ENCODE measurements at places on chromosomes 13 and 19.

- DNase-seq, result no peak
These were observed 58.1 kb downstream of the ZNF536 start for GRCh38 chr19:30430206-30430734.

- DNase-seq, result no peak
These were observed 12.3 kb upstream of the GGACT start for GRCh38 chr13:100600915-100601314.

- peak; percentile 54 for DNase-seq
These were observed 165.0 kb downstream of the USP12 start for GRCh38 chr13:27006519-27007161.

DNA sequence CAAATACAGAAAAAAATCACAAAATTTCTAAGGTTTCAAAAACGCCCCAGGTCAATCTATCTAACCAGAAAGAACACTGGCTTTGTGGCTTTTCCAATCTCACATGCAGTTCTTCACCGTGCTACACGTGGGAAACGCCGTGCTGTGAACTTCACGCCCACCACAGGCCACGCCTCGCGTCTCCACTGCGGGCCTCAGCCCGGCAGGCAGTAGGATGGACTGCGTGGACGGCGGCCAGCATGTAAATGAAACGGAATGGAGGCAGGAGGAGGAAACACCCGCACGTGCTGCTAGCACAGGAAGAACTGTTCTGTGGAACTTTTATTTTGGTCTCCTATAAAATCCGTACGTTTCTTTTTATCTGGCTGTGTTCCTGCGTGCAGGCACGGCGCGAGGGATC, 23.8 kb downstream of the ZNF787 start:
- DNase-seq, result no peak

DNA sequence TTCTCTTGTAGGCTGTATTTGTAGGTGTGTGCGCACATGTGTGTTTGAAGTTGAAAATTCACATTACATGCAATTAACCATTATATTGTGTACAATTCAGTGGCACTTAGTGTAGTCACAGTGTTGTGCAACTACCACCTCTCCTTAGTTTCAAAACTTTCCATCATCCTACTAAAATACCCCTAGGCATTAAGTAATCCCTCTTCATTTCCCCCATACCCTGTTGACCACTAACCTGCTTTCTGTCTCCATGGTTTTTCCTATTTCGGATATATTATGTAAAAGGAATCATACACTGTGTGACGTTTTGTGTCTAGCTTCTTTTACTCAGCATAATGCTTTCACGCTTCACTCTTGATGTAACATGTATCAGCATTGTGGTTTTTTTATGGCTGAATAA, 16.1 kb downstream of the LSM14A start:
- no peak for DNase-seq

DNA sequence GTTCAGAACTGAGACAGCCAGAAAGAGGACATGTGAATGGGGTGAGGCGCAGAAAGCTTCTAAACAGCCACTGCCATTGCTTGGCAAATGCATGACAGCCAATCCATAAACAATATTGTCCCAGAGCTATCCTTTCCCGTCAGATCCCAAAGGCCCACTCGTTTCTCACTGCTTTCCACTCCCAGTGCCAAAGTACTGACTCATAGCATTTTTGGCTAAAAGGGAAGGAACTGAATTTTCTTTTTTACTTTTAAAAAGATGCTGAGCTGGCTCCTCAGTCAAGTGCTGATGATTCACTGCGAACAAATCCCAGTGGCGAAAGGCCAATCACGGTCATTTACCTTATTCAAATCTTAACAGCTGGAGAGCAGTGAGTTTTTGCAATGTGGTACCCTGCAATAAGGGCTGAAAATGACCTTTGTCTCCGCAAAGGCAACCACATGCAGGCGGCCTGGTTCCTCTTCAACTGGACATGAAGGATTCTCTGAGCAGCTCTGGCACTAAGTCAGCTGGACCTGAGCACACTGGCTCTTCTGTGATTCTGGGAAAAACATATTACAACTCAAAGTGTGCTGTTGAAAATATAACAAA, 151.7 kb downstream of the DCLK1 start:
- DNase-seq, result no peak

DNA sequence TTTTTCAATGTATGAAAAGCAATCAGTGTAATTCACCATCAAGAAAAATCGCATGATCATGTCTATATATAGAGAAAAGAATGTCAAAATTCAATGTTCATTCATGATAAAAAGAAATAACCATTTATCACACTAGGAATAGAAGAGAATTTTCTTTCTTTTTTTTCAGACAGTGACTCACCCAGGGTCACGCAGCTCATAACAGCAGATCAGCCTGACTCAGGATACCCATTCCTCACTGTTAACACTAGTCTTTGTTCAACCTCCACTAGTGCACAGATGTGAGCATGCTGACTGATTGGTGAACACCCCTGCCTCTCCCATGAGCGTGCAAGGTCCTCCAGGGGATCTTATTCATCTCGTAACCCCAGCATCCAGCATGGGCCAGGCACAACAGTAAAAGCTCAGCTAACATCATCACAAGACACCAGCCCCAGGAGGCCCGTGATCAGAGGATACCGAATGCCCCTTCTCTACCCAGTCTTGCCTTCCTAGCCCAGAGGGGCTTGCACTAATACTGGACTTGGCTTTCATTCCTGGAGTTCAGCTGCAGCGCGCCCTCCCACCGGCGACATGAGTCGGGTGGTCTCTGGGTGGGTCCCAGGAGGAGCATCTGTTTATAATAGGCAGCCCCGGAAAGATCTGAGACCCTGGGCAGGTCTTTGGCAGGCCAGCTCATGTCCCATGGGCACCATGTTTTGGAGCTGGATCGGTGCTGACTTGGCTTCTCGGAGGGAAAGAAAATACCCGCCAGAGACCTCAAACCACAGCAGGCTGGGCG, 539.5 kb upstream of the SLC10A2 start:
- DNase-seq, result no peak

DNA sequence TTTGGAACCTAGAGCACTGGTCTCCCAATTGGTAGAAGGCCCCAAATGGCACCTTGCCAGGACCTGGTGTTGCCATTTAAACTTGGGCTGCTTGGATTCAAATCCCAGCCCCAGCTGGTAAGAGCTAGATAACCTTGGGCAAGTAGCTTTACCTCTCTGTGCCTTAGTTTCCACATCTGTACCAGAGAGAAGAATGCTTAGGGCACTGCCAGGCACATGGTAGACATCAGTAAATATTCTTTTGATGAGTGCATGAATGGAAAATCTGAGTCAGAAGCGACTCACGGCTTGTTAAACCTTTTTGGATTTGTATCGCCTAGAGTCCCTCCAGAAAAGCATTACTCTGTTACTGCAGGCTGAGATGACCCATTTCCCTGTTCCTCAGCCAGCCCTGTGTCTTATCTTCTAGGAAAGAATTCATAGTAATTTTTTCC, 90.9 kb downstream of the SIPA1L3 start:
- no peak for DNase-seq

- DNase-seq, result peak; percentile 3
These were observed 825 bp downstream of the GMIP start for GRCh38 chr19:19642506-19643157.

DNA sequence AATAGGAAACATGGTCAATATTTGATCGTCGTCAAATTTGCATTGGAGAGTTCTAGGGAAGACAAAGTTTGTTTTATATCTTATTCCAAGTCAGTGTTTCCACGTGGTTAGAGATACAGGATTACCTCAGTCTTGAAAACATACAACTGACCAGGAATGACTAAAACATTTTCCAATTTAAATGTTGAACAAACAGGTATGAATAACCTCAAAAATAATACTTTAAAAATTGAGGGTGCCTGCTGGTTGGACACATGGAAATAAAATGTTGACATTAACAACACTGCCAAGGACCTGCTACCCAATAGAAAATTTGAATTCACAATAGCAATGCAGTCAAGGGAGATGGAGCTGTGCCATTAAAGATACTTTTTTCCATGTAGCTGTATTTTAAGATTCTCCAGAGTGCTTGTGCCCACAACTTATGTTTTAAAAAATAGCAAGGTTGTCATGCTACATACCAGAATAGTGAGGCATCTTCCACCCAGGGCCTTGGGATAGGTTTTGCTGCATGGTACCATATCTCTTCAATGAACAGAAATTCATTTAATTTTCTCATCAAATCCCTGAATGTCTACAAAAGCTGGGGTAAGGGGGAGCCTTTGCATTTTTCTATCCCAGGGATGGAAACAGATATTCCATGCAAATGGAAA, 260.8 kb downstream of the EFNB2 start:
- DNase-seq, result no peak

- DNase-seq, result no peak
These were observed 82.6 kb downstream of the KATNAL1 start for GRCh38 chr13:30224732-30225131.

- DNase-seq, result no peak
These were observed 4.9 kb downstream of the TSSK6 start for GRCh38 chr19:19510432-19510831.

- DNase-seq, result peak; percentile 26
These were observed 255.0 kb downstream of the LIG4 start for GRCh38 chr13:107960301-107960700.

DNA sequence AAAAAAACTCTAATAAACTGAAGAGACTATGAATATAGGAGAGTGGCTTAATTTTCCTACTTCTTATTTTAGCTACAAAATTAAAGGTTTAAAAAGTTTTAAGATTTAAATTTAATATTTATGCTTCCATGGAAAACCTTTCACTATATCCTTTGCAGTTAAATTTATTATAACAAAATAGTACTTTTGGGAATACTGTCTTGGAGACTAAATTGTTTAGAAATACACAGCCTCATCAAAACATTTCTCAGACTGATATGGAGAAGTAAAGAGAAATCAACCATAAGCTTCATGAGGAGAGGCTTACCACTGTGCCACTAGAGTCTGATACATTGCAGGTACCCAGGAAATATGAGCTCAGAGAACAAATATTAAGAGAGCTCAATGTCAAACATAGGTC, 436.5 kb downstream of the KCTD12 start:
- no peak for DNase-seq

- DNase-seq, result peak; percentile 99
These were observed at the start of gene POLRMT for GRCh38 chr19:633068-633785. Gene POLRMT (minus strand): TSS chr19:633537. CDS start chr19:633512, 25 bp downstream.

- no peak for DNase-seq
These were observed 469 bp downstream of the ABHD17A start for GRCh38 chr19:1884719-1885334.

- DNase-seq, result peak; percentile 94
These were observed at the start of gene UNC13A for GRCh38 chr19:17687857-17688784. Gene UNC13A (minus strand): TSS chr19:17688354. CDS start chr19:17688199, 155 bp downstream.

DNA sequence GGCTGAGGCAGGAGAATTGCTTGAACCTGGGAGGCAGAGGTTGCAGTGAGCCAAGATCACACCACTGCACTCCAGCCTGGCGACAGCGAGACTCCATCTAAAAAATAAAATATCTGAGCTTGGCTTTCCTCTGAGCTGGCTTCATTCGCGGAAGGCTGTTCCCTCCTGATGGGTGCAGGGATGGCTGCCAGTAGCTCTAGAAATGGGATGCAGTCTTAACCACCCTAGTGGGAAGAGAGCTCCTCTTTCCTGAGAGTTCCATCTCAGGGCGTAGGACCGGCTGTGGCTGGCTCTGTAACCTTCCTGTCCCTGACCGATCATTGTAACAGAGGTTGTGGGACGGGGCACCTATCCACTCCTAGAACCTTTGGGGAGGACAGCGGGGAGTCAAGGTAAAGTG, 32.4 kb downstream of the PPP1R37 start:
- no peak for DNase-seq

DNA sequence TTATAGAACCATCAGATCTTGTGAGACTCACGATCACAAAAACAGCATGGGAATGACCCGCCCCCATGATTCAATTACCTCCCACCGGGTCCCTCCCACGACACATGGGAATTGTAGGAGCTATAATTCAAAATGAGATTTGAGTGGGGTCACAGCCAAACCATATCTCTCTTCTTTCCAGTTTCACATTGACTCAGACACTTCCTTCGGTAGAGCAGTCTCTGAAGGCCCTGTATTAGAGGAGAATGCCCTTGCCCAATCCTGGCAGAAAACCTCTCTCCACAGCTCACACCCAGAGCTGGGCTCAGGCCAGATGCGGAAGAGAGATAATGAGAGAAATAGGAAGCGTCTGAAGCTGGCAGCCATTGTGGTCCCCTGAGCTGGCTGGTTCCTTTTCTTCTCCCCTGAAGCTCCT, 72.4 kb upstream of the CLDN10 start:
- DNase-seq, result no peak

- no peak for DNase-seq
These were observed 3.2 kb upstream of the ZNF235 start for GRCh38 chr19:44308011-44308410.

- DNase-seq, result peak; percentile 22
These were observed 275.6 kb downstream of the TSHZ3 start for GRCh38 chr19:31073485-31074198.

DNA sequence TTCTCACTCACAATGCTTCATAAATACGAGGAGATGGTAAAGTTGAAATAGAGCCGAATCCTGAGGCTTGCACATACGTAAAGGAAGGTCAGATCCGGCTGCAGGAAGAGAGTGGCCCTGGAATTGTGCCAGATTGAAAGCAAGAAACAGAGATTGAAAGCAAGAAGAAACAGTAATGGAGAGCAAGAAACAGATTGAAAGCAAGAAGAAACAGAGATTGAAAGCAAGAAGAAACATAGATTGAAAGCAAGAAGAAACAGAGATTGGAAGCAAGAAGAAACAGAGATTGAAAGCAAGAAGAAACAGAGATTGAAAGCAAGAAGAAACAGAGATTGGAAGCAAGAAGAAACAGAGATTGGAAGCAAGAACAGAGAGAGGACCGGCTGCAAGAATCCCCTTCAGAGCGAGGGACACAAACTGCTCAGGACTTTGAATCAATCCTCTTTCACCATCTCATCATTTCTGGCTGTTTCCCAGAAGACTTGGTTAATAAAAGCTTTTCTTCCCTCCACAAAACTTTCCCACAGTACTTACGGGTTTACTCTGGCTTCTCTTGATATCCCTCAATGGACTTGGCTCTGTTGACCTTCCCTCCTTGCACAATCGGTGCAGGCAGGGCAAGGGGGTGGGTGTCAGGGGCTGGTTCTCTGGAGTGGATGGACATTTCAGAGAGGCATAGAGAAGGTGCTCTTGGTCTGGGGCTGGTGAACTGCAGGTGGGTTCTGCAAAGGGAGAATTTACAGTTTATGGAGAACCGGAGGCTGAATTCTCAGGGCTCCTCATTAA, 25.5 kb downstream of the OR7A5 start:
- DNase-seq, result no peak

GRCh38 chr13:48645845-48646244, 7.9 kb upstream of the CYSLTR2 start:
- no peak for DNase-seq

All from iPS-NIHi11 (cell line).